ENCODE measurements at places on chromosomes 12 and 14.

- DNase-seq, result no peak
Observed at GRCh38 chr12:48187916-48188695, 4.7 kb downstream of the CCDC184 start.

- DNase-seq, result no peak
Observed at GRCh38 chr14:102544747-102545460, 35.3 kb upstream of the ANKRD9 start.

DNA sequence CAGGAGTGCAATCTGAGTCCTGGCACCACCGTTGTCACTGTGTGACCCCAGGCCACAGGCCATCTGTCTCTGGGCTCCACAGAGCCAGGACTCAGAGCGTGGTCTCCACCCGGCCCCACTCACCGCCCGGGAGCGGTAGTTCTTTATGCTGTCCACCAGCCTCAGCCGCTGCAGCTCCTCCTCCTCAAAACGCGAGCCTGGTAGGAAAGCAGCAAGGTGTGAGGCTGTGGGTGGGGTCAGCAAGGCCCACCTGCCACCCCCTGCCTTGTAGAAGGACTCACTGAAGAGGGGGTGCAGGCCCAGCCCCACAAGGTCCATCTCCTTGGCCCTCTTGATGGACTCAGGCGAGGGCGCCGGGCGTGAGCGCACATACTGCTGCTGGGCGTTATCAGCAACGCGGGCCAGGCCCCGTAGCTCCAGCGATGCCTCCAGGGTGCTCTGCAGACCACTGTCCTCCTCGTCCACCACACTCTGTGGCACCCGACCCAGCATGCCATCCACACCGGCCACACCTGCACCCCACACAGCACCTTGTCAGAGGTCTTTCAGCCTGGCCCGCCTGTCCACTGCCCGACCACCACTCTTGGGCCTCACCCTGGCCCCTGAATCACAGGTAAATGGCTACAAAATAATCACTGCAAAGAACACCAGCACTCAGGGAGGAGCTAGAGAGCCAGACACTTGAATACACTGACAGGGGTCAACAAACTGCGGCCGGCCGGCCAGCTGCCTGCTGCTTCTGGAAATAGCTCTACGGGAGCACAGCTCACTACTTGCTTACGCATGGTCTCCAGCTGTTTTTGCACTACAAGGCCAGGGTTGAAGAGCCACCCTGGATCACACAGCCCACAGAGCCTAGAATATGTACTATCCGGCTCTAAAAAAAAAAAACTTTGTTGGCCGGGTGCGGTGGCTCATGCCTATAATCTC, 16.3 kb downstream of the CFAP73 start:
- DNase-seq, result no peak

GRCh38 chr14:65866886-65867285, 454.4 kb downstream of the FUT8 start:
- no peak for DNase-seq

- no peak for DNase-seq
Observed at GRCh38 chr14:32603992-32604565, 275.0 kb downstream of the AKAP6 start.
